ENCODE measurements at places on chromosomes 16 and 17.

DNA sequence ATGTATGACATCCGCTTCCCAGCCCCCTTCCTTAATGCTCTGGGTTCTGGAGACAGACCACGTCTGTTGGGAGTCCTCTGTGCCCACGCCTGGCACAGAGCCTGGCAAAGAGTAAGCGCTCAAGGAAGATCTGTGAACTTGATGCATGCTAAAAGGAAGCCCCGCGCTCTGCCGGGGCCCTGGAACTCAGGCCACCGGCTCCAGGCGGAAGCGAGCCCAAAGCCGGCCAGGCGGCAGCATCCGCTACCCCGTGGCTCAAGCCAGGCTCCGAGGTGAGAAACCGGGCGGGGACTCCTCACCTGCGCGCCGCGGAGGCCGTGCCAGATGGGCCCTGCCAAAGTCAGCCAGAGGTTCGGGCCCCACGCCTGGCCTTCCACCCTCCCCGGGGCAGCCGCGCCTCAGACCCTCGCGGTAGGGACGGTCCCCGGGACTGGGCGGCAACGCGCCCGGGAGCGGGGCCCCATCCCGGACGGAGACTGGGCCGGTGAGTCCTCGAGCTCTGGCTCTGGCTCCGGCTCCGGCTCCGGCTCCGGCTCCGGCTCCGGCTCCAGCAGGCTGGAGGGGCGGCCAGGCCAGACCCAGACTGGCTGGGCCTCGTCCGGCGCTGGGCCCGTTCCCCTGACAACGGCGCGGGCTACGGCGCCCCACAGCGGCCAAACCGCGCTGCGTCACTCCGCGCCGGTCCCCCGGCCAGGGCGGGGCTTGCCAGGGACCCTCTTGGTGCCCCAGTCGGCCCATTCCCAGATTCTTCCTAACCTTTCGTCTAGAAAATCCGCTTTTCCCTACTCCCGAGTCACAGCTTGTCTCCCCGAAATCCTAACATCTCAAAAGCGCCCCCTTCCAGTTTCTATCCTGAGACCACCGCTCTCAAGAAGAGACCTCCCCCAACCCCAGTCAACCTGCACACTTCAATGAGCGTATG is at the start of gene ZDHHC1:
Gene ZDHHC1, minus strand, starts transcription at position 606 of the 922 bp plus-strand sequence. CDS start 8,702 bp downstream, outside the sequence.
- DNase-seq, result no peak

- no peak for DNase-seq
These were observed 38.9 kb downstream of the MRPS23 start for GRCh38 chr17:57810721-57811637.

- DNase-seq, result no peak
These were observed 32.2 kb downstream of the BAHCC1 start for GRCh38 chr17:81427173-81428120.

DNA sequence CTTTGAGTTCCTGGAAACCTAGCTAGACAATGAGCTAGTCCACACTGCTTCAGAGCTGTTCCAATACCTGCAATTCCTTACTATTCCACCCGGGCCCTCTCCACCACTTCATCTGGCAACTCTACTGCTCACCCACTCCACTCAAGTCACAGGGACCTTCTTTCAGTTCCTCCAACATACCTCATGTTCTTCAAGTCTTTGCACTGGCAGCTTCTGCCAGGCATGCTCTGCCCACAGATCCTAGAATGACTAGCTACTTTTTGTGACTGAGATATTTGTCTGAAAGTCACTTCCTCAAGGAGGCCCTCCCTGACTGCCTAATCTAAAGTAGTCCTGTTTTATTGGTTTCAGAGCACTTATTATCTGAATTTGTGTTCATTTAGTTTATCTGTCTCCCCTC is 86.4 kb downstream of the TEX14 start:
- DNase-seq, result no peak

GRCh38 chr17:4393806-4394205 is 27.3 kb upstream of the UBE2G1 start:
- DNase-seq, result no peak

DNA sequence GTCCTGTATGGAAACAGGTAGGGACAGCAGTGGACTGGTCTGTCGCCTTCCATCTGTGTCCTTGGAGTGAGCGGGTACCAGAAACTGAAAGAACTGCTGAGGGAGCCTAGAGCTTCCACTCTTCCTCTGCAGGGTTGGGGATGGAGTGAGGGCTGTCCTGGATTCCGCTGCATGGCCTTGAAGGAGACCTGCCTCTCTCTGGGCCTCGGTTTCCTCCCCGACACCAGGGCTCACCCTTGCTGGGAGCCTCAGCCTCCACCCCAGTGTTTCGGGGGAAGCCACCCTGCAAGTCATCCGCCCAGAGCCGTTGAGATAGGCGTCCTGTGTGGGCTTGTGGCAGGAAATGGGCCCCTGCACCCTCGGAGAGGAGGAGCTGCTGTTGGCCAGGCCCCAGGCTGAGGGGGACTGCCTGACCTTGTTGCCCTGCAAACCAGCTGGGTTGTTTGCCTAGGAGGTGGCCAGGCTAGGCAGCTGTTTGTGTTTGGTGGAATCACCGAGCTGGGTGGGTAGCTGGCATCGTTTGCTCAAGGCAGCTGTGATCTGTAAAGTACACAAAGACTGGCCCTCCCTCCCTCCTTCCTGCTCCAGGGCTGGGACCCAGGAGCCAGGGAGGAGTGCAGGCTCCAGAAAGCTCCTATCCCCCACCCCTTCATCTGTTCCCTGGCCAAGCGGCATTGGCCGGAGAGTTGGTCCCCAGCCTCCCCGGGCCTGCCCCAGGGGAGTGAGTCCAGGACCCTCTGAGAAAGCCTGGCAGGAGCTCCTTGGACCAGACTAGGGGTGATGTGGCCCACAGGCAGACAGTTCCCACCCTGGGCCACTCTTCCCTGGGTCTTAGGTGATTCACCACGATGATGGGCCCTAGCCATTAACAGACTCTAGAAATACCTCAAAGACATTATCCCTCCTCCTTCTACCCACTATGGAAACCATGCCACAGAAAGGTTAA is 1.3 kb downstream of the RAB37 start:
- peak; percentile 65 for DNase-seq

DNA sequence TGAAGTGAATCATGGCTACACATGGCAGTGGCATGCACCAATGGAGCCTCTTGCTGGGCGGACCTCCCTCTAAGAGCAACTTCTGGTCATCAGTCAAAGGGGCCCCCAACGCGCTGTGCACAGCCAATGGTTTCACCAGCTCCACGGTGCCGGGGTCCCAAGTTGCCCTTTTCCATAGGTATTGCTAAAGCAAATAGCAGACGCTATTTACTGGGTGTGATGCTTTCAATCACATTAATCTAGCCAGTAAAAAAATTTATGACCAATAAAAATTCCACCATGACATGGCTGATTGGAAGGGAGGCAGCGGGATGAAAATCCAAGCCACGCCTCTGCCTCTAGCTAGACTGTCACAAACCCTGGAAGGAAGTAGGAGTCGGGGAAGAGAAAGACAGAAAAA is 680.3 kb upstream of the SOX9 start:
- DNase-seq, result no peak

GRCh38 chr16:47204736-47205504 is 61.2 kb upstream of the NETO2 start:
- DNase-seq, result no peak

GRCh38 chr16:67183-67791 is 5.1 kb downstream of the RHBDF1 start:
- DNase-seq, result no peak

DNA sequence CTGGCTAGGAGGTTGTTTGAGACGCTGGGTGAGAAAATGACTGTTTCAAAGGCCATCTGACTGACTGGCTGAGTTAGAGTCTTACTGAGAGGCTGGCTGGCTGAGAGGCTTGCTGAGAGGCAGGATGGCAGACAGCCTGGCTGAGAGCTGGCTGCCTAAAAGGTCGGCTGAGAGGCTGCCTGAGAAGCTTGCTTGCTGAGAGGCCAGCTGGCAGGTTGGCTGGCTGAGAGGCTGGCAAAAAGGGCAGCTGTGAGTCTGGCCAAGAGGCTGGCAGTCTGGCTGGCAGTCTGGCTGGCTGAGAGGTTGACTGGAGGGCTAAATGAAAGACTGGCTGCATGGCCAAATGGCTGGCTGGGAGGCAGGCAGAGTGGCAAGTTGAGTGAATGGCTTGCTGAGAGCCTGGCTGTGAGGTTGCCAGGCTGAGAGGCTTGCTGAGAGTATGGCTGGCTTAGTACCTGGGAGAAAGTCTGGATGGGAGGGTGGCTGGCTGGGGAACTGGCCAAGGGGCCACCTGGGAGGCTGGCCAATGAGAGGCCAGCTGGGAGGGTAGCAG is 35.3 kb upstream of the ACSM2B start:
- no peak for DNase-seq

- no peak for DNase-seq
These were observed 1.4 kb downstream of the MEIOB start for GRCh38 chr16:1870365-1871082.

- DNase-seq, result no peak
These were observed 44.9 kb downstream of the ABCA5 start for GRCh38 chr17:69282002-69282401.

GRCh38 chr17:40558890-40559563 is 6.2 kb downstream of the CCR7 start:
- DNase-seq, result no peak

- DNase-seq, result no peak
These were observed 2.2 kb downstream of the TEX2 start for GRCh38 chr17:64260886-64261285.

DNA sequence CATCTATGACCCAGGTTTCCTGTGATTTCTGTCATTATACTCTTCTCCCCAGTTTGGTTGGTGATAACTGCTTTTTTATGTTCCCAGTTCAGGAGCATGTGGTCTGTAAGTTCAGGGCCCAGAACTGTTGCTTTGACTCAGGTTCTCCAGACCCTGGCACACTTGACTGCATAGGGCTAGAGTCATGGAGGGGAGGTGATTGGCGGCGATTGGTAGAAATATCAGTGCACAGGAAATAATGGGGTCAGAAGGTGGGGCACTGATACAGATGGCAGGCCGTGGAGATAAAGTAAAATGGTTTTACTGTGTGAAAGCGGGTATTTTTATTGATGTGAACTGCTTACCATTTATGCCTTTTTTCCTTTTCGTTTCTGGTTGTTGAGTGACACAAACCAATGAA is 28.7 kb downstream of the TAC4 start:
- DNase-seq, result no peak

- no peak for DNase-seq
These were observed 91.6 kb downstream of the ZDHHC7 start for GRCh38 chr16:84919708-84920107.

DNA sequence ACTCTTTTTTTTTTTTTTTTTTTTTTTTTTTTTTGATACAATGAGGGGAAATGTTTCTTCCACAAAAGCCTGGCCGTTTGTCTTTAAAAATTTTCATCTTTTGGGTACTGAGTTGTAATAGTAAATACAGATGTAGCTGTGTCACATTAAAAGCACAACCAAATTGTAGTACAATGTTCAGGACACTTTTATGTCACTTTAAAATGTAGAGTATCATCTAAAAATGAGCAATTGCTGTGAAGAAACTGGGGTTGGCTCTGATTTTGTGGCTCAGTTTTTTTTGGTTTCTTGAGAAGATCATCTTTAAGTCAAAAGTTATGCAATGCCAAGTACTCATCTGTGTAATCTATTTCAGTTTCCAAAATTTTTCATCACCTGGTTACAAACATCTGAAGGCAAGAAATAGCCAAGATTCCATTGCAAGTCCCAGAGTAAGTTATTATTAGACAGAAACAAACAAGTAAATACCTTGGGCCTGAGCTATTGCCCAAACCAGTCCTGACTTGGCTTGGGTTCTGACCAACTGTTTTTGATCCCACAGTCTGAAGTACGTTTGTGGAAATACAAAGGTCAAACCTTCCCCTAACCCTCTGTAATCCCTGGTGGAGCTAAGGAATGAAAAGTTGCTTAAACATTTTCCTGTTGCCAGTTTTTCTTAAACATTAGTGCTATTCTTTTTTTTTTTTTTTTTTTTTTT is 717.2 kb downstream of the WWOX start:
- no peak for DNase-seq

- DNase-seq, result no peak
These were observed 105.2 kb downstream of the PRKCB start for GRCh38 chr16:23941025-23941424.

DNA sequence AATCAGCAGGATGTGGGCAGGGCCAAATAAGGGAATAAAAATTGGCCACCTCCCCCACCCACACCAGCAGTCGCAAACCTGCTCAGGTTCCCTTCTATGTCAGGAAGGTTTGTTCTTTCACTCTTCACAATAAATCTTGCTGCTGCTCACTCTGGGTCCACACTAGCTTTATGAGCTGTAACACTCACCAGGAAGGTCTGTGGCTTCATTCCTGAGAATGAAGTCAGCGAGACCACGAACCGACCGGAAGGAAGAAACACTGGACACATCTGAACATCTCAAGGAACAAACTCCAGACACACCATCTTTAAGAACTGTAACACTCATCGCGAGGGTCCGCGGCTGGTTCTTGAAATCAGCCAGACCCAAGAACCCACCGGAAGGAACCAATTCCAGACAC is 115.5 kb upstream of the TBX2 start:
- DNase-seq, result no peak

DNA sequence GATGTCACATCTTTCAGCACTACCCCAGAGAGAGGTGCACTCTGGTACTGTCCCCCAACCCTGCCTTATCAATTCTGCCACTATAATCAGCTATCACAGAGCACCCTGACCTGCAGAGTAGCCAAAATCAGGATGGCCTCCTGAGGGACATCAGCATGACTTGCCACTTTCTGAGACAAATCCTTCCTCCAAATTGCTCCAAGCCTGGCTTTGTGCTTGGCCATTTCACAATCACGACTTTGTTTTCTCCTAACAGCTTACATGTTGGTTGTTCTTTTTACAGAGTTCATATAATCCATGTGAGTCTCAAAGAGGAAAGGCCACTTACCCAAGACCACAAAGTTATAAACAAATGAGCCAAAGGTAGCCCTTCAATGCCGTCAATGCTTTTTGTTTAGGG is 449.0 kb upstream of the CDH5 start:
- DNase-seq, result no peak

DNA sequence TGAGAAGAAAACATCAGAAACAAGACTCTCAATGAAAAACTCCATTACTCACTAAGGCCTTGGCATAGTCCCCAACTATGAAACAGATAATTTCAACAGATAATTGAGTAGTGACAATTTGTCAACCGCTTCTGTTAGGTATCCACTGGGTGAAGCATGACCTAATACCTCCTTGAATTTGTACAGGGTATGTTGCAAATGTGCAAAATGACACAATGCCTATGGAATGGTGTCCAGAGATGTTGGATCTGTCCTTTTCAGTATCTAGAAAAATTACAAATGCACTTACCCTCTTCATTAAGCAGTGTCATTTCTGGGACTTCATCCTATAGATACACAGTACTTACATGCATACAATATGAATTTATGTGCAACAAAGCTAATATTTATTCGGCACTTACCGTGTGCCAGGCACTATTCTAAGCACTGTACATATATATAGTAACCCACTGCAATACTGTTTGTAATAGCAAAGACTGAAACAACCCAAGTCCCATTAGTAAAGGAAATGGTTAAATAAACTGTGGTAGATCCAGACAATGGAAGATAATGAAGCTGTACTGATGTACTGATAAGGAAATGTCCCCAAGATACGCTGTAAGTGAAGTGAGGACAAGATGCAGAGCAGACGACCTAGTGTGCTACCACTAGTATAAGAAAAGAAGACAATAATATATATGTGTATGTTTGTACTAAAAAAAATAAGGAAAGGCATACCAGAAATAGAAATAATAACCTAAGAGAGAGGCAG is 21.4 kb upstream of the SLC6A4 start:
- DNase-seq, result no peak

GRCh38 chr17:35537601-35538141 is at the start of gene SLFN12L:
Gene SLFN12L, minus strand, starts transcription at chr17:35537678. Its CDS starts 15,314 bp downstream, at chr17:35522364.
- no peak for DNase-seq
